NCI-H2081 (cell line): ENCODE measurements at places on chromosomes 6 and 20.
A peak's percentile ranks its signal among the peaks of the same experiment; 100 is the strongest.

DNA sequence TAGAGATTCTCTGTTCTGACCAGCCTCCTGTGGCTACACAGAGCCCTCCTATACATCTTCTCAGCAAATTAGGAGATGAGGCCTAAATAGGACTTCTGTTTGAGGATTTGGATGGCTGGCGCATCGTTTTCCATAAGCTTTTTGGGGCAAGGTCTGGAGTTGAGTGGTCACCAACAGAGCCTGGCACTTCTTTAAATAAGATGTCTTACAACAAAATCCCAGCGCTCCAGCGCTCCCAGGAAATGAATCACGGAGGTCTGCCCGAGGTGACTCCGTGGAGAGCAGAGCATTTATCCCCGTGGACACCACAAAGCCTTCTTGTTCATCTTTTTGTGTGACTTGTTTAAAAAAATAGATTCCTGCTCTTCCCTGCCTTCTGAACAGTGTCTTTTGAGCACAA, 75.3 kb downstream of the GNAS-AS1 start:
- no peak for DNase-seq

- no peak for DNase-seq
Measured at GRCh38 chr6:110748453-110748852, 66.8 kb downstream of the CDK19 start.

- DNase-seq, result no peak
Measured at GRCh38 chr6:52116605-52116948, 29.2 kb upstream of the PKHD1 start.

- no peak for DNase-seq
Measured at GRCh38 chr20:44495257-44495656, 19.6 kb downstream of the TTPAL start.

DNA sequence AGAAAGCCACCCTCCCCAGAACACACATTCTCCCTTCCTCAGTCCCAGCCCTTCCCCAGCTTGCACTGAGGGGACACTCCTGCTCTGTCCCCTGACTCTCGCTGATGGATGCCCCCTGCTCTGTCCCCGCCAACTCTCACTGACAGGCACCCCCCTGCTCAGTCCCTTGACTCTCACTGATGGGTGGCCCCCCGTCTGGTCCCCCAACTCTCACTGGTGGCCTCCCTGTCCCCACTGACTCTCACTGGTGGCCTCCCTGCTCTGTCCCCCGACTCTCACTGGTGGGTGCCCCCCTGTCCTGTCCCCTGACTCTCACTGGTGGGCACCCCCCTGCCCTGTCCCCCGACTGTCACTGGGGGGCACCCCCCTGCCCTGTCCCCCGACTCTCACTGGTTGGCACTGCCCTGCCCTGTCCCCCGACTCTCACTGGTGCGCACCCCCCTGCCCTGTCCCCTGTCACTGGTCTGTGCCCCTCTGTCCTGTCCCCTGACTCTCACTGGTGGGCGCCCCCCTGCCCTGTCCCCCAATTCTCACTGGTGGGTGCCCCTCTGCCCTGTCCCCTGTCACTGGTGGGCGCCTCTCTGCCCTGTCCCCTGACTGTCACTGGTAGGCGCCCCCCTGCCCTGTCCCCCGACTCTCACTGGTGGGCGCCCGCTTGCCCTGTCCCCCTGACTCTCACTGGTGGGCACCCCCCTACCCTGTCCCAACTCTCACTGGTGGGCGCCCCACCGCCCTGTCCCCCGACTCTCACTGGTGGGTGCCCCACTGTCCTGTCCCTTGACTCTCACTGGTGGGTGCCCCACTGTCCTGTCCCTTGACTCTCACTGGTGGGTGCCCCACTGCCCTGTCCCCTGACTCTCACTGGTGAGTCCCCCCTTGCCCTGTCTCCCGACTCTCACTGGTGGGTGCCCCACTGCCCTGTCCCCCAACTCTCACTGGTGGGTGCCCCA, 60.9 kb downstream of the GINS1 start:
- no peak for DNase-seq

GRCh38 chr20:54716790-54717189, 241.4 kb downstream of the DOK5 start:
- DNase-seq, result no peak

GRCh38 chr6:63347599-63347998, 27.8 kb upstream of the LGSN start:
- DNase-seq, result no peak

GRCh38 chr20:51091406-51092195, 68.7 kb upstream of the KCNG1 start:
- peak; percentile 59 for DNase-seq

GRCh38 chr6:4901386-4902061, 102.3 kb downstream of the RPP40 start:
- DNase-seq, result no peak

- DNase-seq, result no peak
Measured at GRCh38 chr6:1242021-1242420, 69.9 kb upstream of the FOXQ1 start.

DNA sequence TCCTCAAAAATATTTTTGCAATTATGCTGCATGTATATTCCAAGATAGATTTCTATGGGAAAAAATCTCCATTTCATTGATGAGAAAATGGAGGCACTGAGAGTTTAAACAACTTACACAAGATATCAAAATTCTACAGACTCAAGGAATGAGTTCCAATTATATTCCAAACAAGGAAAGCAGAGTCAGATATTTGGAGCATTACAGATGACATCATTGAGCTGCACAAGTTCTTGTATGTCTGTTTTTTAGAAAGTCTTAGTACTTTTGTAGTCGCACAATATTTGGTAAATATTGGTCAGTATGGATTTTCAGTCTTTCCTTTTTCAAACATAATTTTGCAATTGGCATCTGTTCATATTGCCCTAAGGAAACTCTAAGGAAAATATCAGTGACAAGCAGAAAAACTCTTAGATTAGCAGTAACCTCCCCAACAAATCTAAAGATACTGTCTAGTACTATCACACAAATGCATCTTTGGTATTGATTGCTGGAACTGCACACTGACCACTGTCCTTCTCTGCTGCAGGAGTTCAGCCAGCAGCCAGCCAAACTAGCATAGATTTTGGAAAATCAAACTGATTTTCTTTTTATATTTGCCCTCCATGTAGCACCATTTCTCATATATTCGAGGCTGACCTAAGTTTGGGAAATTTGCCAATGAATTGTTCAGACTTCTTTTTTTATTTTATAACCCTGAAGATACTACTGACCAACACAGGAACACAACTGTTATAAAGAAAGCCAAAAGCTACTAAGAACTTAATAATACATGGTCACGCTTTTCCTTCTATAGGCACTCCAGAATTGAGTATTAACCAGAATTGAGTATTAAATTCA, 51.7 kb upstream of the TBX18 start:
- DNase-seq, result no peak

DNA sequence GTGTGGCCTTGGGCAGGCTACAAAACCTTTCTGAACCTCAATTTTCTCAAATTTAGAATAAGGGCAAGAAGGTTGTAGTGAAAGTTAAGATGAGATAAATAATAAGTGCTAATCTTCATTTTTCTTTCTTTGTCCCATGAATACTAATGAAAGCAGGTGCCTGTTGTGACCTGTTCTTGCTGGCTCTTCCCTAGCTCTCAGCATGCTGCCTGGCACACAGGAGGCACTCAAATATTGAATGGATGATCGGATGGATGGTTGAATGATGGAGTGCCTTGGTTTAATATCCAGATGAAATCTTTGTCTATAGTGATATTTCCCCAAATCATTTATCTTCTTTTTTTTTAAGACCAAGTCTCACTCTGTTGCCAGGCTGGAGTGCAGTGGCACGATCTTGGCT, 15.0 kb downstream of the PBOV1 start:
- DNase-seq, result no peak

GRCh38 chr6:90885611-90886056, 298.8 kb upstream of the MAP3K7 start:
- no peak for DNase-seq

- DNase-seq, result no peak
Measured at GRCh38 chr20:55888685-55889084, 116.6 kb downstream of the CBLN4 start.

- no peak for DNase-seq
Measured at GRCh38 chr6:67031451-67031850, 1324.4 kb upstream of the EYS start.

DNA sequence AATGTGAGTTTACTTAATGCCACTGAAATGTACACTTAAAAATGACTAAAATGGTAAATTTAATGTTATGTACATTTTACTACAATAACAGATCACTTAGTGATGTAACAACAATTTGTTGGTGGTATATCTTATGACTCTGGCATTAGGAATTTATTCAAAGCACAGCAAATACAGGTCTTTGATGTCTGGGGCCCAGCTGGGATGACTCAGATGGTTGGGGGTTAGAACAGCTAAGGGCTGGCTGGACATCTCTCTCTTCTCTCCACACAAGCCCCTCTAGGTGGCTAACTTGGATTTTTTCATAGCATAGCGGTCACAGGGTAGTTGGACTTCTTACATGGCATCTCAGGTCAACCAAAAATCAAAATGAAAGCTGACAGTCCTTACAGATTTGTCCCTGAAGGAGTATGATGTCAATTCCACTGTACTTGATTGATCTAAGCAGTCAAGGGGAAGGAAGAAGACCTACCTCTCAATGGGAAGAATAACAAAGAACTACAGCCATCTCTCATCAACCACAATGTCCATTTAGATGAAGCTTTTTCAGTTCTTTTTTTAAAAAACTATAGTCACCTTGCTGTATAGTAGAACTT, 37.5 kb upstream of the LCA5 start:
- DNase-seq, result no peak

GRCh38 chr6:26056583-26057350, 30.5 kb upstream of the HFE start:
- peak; percentile 9 for DNase-seq

DNA sequence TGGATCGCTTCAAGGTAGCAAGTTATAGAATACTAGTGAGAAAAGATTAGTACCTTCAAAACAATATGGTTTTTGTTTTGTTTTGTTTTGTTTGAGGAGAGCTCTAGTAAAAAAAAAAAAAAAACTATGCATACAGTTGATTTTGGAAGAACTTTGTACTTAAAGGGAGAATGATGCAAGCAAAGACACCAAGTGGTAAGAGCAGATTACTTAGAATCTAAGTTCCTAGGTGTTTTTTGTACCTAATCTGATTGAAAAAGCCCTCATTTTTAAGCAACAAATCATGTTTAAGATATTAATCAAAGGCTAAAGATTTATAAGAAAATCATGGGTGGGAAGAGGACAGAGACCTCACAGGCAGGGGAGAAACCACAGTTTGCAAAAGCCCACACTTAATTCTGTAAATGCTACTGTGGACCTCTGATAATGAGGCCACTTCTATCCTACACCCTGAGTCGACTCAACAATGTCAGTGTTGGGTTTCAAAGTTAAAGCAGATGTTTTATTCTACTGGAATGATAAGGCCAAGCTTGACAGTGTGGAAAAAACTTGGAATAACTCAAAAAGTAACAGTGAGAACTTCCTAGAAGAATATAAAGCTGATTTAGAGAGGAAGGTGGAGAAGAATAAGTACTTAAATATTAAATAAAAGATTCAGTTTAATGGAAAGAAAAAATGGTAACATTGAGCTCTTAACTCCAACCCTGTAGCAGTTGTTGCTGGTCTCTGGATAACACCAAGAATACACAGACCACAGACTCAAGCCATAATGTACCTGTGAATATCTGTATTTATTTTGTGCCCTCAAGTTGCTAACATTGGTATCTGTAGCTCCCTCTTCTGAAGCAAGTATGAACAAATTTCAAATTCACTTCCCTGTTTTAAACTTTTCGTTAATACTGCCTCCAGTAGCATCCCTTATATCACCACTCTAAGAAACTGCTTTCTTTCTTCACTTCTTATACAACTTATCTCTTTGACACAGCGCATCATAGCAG, 1047.8 kb downstream of the EPHA7 start:
- DNase-seq, result no peak

GRCh38 chr20:58677808-58678207, 14.8 kb upstream of the NPEPL1 start:
- no peak for DNase-seq

GRCh38 chr6:133340557-133340956, 99.4 kb downstream of the EYA4 start:
- no peak for DNase-seq

DNA sequence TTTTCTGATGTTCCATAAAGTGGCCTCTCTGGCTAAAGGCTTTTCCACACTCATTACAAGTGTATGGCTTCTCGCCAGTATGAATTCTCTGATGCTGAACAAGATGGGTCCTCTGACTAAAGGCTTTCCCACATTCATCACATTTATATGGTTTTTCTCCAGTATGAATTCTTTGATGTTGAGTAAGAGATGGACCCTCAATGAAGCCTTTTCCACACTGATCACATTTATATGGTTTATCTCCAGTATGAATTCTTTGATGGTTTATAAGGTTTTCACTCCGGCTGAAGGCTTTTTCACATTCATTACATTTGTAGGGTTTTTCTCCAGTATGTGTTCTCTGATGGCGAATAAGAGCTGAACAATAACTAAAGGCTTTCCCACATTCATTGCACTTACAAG, 20.4 kb downstream of the ZNF184 start:
- DNase-seq, result no peak

GRCh38 chr6:128655978-128656498, 135.6 kb upstream of the PTPRK start:
- DNase-seq, result no peak

GRCh38 chr6:148830614-148831013, 83.8 kb downstream of the UST start:
- DNase-seq, result no peak

DNA sequence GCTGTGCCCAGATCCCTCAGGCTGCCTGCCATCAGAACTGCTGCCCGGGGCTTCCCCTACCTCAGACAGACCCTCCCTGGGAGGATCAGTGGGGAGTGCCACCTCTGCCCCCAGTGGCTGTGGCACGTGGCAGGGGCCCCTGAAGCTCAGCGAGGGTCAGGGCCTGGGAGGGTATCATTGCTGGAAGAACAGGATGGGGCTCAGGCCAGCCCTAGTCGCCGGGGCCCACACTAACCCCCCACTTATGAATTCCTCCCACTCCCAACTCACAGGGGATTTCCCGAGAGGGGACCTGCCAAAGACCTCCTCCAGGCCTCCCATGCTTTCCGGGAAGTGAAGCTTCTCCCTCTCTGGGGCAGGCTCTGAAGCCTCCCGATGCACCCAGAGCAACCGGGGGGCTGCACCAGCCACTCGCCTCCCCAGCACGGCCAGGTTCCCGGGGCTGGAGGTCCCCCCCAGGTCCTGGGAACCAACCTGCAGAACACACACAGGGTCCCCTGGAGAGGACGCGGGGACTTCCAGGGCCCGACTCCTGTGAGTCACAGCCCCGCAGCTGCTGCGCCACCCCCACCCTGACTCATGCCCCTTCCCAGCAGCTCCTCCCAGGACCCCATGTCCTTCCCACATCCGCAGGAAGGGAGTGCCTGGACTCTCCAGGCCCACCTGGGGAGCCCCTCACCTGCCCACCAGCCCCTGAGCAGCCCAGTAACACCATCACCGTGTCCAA, 2.5 kb downstream of the TNFRSF6B start:
- DNase-seq, result peak; percentile 20

DNA sequence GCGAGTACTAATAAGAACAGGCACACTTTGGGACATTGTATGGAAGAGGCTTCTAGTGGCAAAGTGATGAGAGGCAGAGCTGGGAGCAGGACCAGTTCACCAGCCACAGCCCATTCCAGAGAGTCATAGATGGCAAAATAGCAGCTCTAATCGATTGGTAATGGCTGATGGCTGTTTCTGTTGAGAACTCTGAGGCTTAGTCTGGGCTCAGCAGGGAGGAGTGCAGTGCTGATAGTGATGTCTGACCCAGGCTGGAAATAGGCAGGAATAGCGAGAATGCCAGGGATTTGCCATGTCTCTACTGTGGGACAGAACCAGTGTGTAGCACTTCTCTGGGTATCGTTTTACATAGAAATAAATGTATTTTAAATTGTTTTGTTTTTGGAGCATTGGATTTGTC, 620.0 kb upstream of the FLRT3 start:
- no peak for DNase-seq

- DNase-seq, result no peak
Measured at GRCh38 chr6:35686436-35686835, 2.3 kb downstream of the FKBP5 start.
